ENCODE measurements at places on chromosomes 6 and 20.
A peak's percentile ranks its signal among the peaks of the same experiment; 100 is the strongest.

- DNase-seq = no peak
These were observed 11.4 kb upstream of the IFNGR1 start for GRCh38 chr6:137230547-137230946.

DNA sequence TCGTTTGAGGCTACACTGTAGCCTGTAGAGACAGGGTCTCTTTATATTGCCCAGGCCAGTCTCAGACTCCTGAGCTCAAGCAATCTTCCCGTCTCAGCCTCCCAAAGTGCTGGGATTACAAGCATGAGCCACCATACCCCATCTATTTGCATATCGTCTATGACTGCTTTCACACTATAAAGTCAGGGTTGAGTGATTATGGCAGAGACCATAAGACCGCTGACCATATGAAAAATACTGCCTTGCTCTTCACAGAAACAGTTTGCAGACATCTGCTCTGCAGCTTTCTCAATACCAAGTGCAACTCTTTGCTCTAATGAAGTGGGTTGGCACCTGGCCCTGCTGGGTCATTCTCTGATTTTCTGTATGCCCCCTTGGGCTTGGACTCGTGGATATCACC lies 79.5 kb upstream of the PAK5 start:
- no peak for DNase-seq

DNA sequence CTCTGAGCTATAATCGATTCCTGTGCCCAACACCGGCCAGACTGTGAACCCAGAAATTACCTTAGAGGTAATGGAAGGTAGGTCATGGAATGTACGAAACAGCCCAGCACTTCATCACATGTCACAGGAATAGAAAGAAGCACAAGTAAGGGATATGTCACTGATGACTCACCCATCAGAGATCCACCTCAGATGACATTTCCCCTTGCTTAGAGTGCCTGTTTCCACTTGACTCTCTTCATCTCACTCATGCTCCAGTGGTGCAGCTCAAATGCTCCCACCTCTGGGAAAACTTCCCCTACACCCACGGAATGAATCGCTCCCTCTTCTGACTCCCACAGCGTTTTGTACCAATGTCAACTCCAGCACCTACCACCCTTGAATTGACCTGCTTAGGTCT lies 381.6 kb upstream of the CNR1 start:
- no peak for DNase-seq

DNA sequence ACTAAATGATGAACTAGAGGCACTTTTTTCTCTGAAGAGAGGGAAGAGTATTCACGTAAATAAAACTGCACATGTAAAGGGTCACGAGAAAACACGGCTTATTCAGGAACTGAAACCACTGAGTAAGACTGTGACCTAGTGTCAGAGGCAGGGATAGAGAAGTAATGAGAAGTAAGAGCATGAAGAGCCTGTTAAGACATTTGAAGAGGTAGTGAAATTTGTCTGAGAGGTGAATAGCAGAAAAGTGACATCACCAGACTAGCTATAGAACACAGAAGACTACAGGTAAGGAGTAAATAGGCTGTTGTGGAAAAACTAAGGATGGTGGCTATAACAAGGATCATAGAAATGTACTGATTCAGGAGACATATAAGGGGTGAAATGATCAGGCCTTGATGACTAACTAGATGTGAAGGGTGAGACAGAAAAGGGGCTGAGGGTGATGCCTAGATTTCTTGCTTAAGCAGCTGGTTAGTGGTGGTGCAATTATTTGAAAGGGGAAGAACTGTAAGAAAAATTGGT lies 76.8 kb downstream of the REV3L start:
- no peak for DNase-seq

DNA sequence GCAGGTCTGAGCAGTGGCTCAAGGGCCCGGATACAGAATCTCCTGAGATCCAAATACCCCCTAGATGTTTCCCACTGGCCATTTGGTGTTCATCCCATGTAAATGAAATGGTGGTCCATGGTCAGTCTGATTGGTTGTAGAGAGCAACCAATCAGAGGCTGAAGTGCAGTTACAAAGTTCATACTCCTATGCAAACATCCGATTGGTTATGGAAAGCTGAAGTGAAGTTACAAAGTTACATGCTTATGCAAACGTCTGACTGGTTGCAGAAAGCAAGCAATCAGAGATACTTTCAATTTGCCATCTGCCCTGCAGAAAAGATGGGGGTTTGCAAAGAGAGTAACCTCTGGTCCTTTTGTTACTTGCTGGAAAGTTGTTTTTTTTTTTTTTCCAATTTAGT lies 313.6 kb downstream of the CDKAL1 start:
- no peak for DNase-seq

DNA sequence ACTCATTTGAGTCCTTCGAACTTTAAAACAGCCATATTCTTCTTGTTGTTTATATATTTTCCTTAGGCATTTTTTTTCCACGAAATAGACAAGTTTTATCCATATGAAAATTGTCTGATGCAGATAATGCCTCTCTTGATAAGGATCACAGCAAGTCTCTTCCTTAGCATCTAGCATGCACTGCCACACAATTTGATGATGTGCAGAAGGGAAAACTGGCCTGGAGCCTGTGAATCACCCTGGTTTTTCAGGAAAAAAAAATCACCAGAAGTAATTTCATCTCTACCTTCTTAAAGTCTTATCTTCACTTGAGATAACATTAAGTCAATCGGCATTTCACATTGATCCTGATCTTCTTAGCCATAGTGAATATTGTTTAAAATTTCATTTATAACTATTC lies 199.8 kb downstream of the TENT5A start:
- no peak for DNase-seq

GRCh38 chr20:59571551-59572314 lies 32.6 kb upstream of the PHACTR3 start:
- peak; percentile 76 for DNase-seq

DNA sequence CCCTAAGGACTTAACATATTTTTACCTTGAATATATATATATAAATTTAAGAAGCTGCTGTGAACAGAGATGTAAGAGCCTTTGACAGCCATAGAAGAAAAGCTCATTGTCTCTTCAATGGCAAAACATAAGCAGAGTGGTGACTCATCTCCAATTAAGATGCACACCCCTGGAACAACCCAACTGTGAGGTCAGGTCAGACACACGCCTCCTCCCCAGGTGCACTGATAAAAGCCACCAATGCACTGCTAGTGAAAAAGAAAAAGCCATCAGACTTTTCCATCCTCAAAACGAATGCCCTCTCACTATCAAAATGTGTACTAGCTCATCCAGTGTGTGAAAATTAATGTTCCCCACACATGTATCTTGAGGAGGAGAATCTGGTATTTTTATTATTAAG lies 100.1 kb downstream of the SMLR1 start:
- no peak for DNase-seq

GRCh38 chr6:104312851-104313250 lies 546.9 kb downstream of the HACE1 start:
- DNase-seq = no peak

DNA sequence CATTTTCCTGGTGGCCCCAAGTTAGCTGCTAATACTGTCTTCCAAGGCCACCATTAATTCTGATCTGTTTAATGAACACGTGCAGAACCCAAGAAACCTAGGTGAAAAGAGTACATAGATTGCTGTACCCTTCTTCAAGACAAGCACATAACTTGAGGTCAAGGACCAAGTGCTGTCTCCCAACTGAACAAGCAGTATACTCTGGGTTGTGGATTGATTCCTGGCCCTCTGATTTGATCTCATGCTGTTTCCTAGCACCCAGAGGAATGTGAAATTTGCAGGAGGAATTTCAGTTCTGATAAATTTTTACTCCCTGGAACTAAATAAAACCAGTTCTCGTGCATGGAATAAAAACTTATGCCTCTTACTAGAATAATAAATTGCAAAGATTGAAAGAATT lies 75.6 kb downstream of the MTFR2 start:
- DNase-seq = no peak

DNA sequence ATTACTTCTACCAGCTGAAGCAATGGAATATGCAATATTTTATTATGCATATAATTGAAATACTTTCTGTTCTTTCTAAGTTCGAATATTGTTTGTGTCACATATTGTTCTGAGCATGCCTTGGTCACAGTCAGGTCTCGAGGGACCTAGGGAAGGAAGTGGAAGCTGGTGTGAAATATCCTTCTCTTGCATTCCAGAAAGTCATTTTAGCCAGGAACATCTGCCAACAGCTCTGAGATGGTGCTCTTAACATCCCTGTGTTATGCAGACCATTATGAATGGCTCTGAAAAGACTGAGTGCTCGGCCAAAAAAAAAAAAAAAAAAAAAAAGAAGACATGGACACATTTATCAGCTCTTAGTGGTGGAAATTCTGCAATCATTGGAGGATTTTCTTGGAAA lies 132.7 kb upstream of the JAG1 start:
- no peak for DNase-seq

- DNase-seq = no peak
These were observed 43.3 kb upstream of the MRPS10 start for GRCh38 chr6:42260972-42261371.

GRCh38 chr20:57402206-57403125 lies 11.3 kb downstream of the RBM38 start:
- no peak for DNase-seq

All from DMS79 treated with DMSO at 0.1 percent for 48 hours (cell line).